T1000 (cell line): ENCODE measurements at places on chromosomes 2 and 18.

GRCh38 chr18:8696749-8697211, 8.6 kb upstream of the MTCL1 start:
- DNase-seq = peak; percentile 28

GRCh38 chr18:79583984-79584401, 95.6 kb upstream of the CTDP1 start:
- DNase-seq = no peak

GRCh38 chr2:150663143-150663542, 175.7 kb upstream of the RND3 start:
- DNase-seq = no peak

DNA sequence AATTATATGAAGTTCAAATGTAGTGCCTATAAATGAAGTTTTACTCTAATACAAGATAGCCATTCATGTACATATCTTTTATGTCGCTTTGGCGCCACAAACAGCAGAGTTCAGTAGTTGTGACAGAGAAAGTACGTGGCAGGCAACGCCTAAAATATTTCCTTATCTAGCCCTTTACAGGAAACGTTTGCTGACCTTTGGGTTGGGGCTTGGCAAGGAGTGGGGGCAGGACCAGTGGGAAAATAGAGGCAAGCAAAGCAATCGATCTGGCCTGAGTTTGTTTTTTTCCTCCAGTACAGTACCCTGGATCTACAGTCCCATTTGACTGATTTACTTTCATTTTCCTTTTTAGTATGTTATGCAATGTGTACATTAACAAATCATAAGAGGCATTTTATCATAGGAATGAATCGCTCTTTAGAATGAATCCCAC, 13.1 kb downstream of the CCDC68 start:
- DNase-seq = no peak

DNA sequence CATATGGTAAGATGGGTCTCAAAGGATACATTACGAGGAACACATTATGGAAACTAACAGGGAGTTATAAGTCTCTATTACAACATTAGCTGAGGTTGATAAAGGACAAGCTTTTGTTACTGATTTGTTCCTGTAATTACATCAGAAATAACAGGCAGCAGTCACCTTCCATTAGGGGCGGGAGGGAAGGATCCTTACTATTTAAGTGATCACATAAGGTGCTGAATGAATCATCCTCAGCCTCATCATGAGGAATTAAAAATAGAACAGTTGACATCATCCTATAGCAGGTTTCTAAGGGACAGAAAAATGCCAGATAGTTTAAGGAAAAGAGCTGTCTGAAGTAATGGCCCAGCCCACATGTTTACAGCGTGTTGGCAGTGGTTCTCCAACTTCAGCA, 86.9 kb upstream of the MGAT5 start:
- no peak for DNase-seq

- no peak for DNase-seq
Observed at GRCh38 chr2:45012733-45013132, 3.5 kb upstream of the SIX2 start.

GRCh38 chr2:24893934-24894333, 26.1 kb downstream of the ADCY3 start:
- DNase-seq = no peak

GRCh38 chr2:18408638-18409037, 151.8 kb downstream of the RDH14 start:
- no peak for DNase-seq

DNA sequence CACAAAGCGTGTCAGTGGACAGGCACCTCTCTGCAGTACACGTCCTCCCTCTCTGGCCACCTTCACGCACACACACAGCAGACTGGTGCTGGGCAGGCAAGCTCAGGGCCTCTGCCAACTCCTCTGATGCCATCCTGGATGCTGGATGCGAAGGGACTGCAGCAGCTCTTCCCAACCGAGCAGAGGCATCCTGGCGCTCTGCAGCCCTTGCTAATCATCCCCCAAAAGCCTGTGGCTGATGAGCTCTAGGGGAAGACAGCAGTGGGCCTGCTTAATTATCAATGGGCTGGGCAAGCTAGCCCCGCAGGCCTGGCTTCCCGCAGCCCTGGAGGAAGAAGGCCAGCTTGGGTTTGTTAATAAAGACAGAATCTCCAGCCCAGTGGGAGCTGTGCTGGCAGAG, 71.3 kb upstream of the TEX51 start:
- DNase-seq = no peak
